Diencephalon (tissue), 1 donor: ENCODE measurements at places on chromosomes 1 and 21. TPM values are rescaled to one million over a fixed set of nuclear protein-coding genes. Genes with fewer than 3 reads are reported as not detected.

The GSTM1 gene
- total RNA-seq, result 15.0 TPM

The MRAP gene
- not detected for total RNA-seq

The TMEM82 gene
- total RNA-seq, result not detected

The RGS5 gene
- total RNA-seq, result 8.3 TPM

The NTMT2 gene
- total RNA-seq, result not detected

The INSRR gene
- total RNA-seq, result 0.46 TPM

The DNAJC28 gene
- 8.5 TPM for total RNA-seq

The AADACL4 gene
- total RNA-seq, result not detected

The PERM1 gene
- total RNA-seq, result not detected

The AQP10 gene
- total RNA-seq, result not detected

The S100A1 gene
- 2.1 TPM for total RNA-seq

The BEST4 gene
- total RNA-seq, result 1.2 TPM

The CHI3L1 gene
- total RNA-seq, result 1.2 TPM

The EXO1 gene
- 4.2 TPM for total RNA-seq

The ATAD3A gene
- 12.9 TPM for total RNA-seq

The TAS1R1 gene
- total RNA-seq, result not detected

The GPR37L1 gene
- total RNA-seq, result 6.5 TPM

The FBXO28 gene
- 48.7 TPM for total RNA-seq

The SLC26A9 gene
- not detected for total RNA-seq

The GJC2 gene
- 0.92 TPM for total RNA-seq

The GJA8 gene
- not detected for total RNA-seq

The IL19 gene
- not detected for total RNA-seq

The GUCA2A gene
- total RNA-seq, result not detected

The KCNK2 gene
- total RNA-seq, result 34.8 TPM

The IVL gene
- total RNA-seq, result not detected
